ENCODE measurements at places on chromosomes 2 and 18.

GRCh38 chr2:158740127-158740526 is 55.0 kb upstream of the DAPL1 start:
- DNase-seq: no peak

- DNase-seq: no peak
Observed at GRCh38 chr2:39705638-39706037, 39.9 kb downstream of the TMEM178A start.

GRCh38 chr2:15556311-15556930 is 4.7 kb downstream of the NBAS start:
- no peak for DNase-seq

DNA sequence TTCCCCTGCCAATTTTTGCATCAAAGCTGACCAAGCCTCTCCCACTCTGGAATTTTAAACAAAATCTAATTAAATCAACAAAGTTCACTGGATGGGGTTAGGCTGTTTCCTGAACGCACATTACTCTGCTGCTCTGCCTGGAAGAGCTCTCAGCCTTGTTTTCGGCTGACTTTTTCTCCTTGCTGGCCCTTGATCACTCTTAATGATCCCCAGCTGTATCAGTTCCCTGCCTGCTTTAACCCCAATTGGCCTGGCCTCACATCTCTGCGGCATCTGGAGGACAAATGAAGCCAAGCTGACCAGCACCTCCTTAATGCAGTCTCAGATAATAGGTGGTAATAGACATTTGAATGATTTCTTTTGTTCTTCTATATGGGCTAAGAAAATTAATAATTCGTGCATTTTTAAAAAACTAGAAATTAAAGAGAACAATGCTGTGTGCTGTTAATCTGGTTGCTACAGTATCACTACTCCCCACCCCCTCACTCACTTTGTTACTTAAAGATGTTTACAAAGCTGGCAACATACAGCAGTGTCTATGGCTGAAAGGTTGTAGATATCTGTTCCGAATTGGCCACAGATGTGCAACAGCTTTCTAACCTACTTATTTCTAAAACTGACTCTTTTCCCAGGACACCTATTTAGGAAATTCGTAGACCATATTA is 415.2 kb upstream of the KCNH7 start:
- DNase-seq: no peak

Data from neuronal stem cell (in vitro differentiated cells).